ENCODE measurements at places on chromosomes 6 and 20.

GRCh38 chr6:13466304-13467215 is 20.8 kb downstream of the GFOD1 start:
- no peak for DNase-seq

GRCh38 chr6:137883400-137884148 is 16.5 kb downstream of the TNFAIP3 start:
- DNase-seq, result no peak

GRCh38 chr6:34969662-34970265 is 80.7 kb downstream of the ANKS1A start:
- no peak for DNase-seq

- DNase-seq, result peak; percentile 19
Measured at GRCh38 chr20:24584538-24585356, 115.3 kb downstream of the SYNDIG1 start.

- DNase-seq, result no peak
Measured at GRCh38 chr6:99402448-99402847, 8.5 kb upstream of the COQ3 start.

DNA sequence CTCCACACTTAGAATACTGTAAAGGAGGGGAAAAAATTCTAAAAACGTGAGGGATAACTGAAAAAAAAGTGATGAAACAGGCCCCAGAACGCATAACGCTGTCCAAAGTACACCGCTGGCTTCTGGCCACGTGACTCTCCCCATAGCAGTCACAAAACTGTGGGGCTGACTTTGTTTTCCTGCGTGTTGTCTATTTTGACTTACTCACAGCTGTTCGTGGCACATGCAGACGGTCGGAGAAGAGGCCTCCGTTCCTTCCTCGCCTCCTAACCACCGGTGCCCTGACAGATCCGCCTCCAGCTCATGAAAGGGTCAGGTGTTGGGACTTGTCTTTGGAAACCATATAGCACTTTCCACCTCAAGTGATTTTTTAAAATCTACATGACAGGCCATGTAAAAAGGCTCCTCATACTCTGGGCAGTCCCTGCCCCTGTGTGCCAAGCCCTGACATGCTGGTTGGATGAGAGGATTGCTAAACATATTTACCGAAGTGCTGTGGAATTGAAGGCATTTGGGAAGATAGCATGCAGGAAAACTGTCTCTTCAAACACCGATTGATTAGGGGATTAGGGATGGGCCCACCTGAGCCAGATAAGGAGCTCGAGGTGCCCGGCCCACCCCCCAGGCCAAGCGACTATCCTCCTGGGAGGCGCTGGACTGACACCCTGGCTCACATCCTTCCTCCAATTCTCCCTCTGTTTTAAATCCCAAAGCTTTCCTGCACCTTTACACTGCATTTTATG is 54.8 kb downstream of the DACT2 start:
- DNase-seq, result no peak

DNA sequence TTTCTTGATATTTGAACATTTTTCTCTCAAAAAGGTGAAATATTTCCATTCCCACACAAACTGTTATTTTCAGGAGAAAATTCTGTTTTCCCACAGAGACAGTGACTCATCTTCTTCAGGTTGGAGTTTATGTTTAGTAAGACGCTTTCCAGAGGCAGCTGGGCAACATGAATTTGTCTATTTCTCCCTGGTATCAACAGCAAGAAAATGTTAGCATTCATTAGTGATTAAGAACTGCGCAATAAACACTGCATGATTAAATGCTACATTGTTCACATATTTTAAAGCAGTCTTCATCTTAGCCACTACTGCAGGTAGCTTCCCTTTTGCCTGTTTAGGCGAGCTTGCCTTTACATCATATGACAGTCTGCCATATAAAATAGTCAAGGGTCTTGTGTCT is 295.7 kb downstream of the C6orf118 start:
- DNase-seq, result no peak

GRCh38 chr6:28351087-28351486 is 1.3 kb downstream of the ZKSCAN3 start:
- no peak for DNase-seq
